Left ventricle myocardium inferior (tissue), 1 donor: ENCODE measurements at places on chromosomes 4 and X. TPM values are rescaled to one million over a fixed set of nuclear protein-coding genes. Genes with fewer than 3 reads are reported as not detected.

The PNCK gene
- total RNA-seq: 6.1 TPM

The SCOC gene
- total RNA-seq: 84.5 TPM

The WDR17 gene
- 0.38 TPM for total RNA-seq

The LNX1 gene
- 9.5 TPM for total RNA-seq

The IL1RAPL1 gene
- total RNA-seq: 1.9 TPM

The HELT gene
- total RNA-seq: not detected

The CSAG1 gene
- total RNA-seq: not detected

The SULT1B1 gene
- 1.1 TPM for total RNA-seq

DNA sequence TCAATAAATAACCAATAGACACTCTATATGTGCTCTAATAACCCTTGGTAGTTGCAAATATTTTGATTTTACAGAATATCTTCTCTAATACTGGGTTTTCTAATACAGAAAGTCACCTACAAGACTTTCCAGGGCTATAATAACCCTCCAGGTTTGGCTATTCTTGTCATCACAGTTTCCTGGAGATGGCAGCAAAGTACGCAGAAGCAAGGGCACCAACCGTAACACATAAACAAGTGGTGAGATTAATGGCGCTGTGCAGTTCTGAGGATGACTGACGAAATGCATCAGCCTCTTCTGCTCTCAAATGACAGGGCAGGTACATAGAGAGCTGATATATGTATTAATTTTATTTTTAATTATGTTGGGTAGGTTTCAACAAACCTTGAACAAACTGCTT is 122.4 kb downstream of the C4orf33 start:
- DNase-seq: no peak

DNA sequence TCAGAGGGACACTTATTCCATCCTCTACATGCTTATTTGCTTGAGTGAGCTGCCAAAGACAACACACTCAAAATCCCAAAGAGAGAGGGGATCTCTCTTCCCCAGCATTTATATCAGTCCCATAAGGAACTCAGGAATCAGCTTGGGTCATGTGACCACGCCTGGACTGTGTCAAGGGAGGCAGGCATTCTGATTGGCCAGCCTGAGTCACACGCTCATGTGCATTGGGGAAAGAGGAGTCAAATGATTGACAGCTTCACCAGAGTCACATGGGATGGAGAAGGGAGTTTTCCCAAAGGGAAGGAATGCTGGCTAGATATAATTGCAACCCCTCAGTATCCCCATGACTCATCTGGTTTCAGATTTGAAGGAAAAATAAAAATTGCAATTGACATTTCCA is 49.0 kb downstream of the RWDD4 start:
- DNase-seq: no peak

DNA sequence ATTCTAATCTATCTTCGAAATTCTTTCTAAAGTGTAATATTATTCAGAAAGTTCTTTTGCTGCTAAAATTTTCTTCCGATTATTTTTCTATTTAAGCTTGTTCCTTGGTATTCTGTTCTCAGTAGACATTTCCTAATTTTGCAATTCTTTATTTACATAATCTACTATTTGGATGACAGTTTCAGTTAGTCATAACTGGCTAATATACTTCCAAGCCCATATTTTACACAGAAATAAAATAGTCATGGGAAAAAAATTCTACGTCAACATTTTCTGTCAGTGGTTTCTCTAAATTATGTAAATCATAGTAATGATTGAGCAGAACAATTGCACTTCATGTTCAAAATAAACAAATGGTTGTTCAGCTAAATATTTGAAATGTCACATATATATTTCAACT is 178.0 kb upstream of the ANKRD50 start:
- DNase-seq: no peak

GRCh38 chr4:55912249-55912648 is 36.5 kb upstream of the CEP135 start:
- DNase-seq: no peak

GRCh38 chrX:40734971-40735324 is 394 bp downstream of the MED14 start:
- DNase-seq: no peak

GRCh38 chr4:177116161-177116560 is 193.5 kb upstream of the NEIL3 start:
- no peak for DNase-seq

- no peak for DNase-seq
Observed at GRCh38 chrX:68112321-68112720, 321.0 kb downstream of the OPHN1 start.

GRCh38 chrX:150270622-150271021 is 92.5 kb upstream of the MAMLD1 start:
- DNase-seq: no peak

GRCh38 chr4:73776321-73776729 is 36.0 kb downstream of the CXCL8 start:
- DNase-seq: no peak

GRCh38 chrX:37470711-37471110 is 100.8 kb upstream of the LANCL3 start:
- DNase-seq: no peak
